Naive thymus-derived CD8-positive, alpha-beta T cell (primary cell): ENCODE measurements at places on chromosomes 4 and X. TPM values are rescaled to one million over a fixed set of nuclear protein-coding genes. Genes with fewer than 3 reads are reported as not detected.

DNA sequence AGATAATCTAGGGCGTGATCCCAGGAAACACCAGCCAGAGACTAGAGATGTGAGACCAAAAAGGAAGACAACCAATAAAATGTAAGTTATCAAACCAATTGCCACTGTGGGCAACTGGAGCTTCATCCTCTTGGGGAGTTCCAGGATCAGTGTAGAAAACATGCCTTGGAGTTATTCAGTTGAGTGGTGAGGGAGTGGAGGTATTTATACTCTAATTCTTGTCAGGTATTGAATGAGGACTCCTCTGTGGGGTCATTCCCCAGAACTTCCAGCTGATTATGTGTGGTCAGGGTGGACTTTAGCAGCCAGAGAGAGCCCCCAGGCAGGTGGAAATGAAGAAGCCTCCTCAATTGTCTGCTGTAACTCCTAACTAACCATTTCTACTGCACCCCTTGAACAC, 144.0 kb upstream of the PRPS2 start:
- H3K27me3 ChIP-seq: peaks cover 20% of the 10 kb centered on the region
- no peak overlapping the region for H3K4me3 ChIP-seq
- no peaks in the 10 kb centered on the region for H3K36me3 ChIP-seq
- no peak for DNase-seq

GRCh38 chr4:8731364-8731763, 138.8 kb downstream of the CPZ start:
- no peaks in the 10 kb centered on the region for H3K36me3 ChIP-seq
- DNase-seq: no peak
- H3K4me3 ChIP-seq: no peak overlapping the region
- no peaks in the 10 kb centered on the region for H3K27me3 ChIP-seq
- peaks cover 12% of the 10 kb centered on the region for H3K4me1 ChIP-seq

DNA sequence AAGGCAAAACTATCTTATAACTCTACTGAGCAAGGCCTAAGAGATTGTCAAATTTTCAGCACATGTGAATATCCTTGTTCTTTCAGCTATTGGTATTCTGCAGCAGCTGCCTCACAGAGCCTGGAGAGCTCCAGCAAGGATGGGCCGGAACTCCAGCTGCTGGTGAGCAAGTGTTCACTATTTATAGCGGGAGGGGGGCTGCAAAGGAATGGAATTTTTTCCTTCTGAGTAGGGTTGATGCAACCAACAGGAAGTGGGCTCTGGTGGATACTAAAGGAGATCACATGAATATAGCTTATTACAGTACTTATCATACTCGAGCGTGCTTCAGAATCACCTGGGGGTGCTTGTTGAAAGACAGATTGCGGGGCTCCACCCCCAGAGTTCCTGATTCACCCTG, 20.2 kb upstream of the SETD7 start:
- no peak overlapping the region for H3K27ac ChIP-seq
- no peak for DNase-seq
- H3K4me3 ChIP-seq: no peak overlapping the region
- H3K4me1 ChIP-seq: no peaks in the 10 kb centered on the region
- peaks cover 10% of the 10 kb centered on the region for H3K27me3 ChIP-seq

- no peaks in the 10 kb centered on the region for H3K27me3 ChIP-seq
- no peaks in the 10 kb centered on the region for H3K36me3 ChIP-seq
- peaks cover 8% of the 10 kb centered on the region for H3K4me1 ChIP-seq
- H3K4me3 ChIP-seq: no peak overlapping the region
- no peak for DNase-seq
Observed at GRCh38 chrX:48904626-48905025, 6.8 kb downstream of the SLC35A2 start.

RNF150 gene
- total RNA-seq: not detected

DNA sequence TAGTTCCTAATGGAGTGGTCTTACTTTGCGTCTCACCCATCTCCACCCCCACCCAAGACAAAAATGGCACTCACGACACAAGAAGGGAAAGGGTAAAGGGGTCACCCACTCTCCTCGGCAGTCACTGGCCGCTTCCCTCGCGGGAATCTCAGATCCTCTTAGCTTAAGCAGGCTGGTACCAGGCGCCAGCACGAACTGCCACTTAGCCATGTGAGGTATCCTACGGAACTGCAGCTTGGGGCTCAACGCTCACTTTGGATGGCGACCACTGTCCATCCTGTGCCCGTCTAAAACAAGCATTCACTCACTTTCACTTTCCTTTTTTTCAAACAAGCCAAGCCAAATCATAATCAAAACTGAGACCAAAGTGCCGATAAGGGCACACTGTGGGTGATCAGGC, 14.6 kb upstream of the MAGIX start:
- peaks cover 2% of the 10 kb centered on the region for H3K4me1 ChIP-seq
- H3K4me3 ChIP-seq: no peak overlapping the region
- no peaks in the 10 kb centered on the region for H3K36me3 ChIP-seq
- no peak overlapping the region for H3K27ac ChIP-seq
- H3K27me3 ChIP-seq: no peaks in the 10 kb centered on the region

DNA sequence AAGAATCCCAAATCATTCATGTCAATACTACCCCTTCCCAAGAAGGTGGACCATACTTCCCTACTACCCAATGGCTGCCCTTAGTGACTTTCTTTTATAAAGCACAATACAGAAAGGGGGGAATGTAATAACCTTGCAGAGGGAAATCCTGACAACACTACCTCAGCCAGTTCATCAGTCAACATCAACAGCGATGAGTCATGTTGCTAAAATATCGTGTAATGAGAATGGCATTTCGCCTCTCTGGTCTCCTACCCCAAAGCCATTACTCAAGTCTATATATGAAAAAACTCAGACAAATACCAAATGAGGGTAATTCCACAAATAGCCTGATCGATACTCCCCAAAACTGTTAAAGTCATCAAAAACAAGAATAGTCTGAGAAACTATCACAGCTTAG, 3.3 kb upstream of the MAGEA8 start:
- H3K4me1 ChIP-seq: no peaks in the 10 kb centered on the region
- H3K27me3 ChIP-seq: no peaks in the 10 kb centered on the region
- no peak overlapping the region for H3K27ac ChIP-seq
- no peak overlapping the region for H3K4me3 ChIP-seq

- H3K27me3 ChIP-seq: no peaks in the 10 kb centered on the region
- H3K4me1 ChIP-seq: no peaks in the 10 kb centered on the region
- no peak overlapping the region for H3K27ac ChIP-seq
- no peak for DNase-seq
- no peak overlapping the region for H3K4me3 ChIP-seq
Observed at GRCh38 chrX:24982306-24982965, 33.3 kb downstream of the ARX start.

DNA sequence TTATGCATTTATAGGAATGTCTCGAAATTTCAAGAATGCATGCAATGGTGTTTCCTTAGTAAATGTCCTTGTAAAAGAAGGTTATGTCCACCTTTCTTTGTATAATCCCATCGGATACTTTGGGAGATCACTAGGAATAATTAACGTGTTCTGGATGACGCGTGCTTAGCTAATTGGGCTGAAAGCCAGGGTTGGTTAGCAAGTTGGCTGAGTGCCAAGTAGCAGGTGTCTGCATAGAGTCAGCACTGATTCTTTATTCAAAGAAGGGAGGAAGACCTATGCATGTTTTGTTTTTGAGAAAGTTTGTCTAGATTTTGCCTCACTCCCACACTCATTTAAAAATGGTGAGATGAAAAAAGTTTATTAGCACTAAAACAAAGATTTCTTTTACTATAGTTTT, 144.6 kb downstream of the SOX3 start:
- H3K4me3 ChIP-seq: no peak overlapping the region
- no peaks in the 10 kb centered on the region for H3K4me1 ChIP-seq
- peaks cover 8% of the 10 kb centered on the region for H3K27me3 ChIP-seq
- no peak for DNase-seq

REELD1 gene
- 1.8 TPM for total RNA-seq

SUV39H1 gene
- total RNA-seq: 9.4 TPM

- peaks cover 3% of the 10 kb centered on the region for H3K36me3 ChIP-seq
- peaks cover 20% of the 10 kb centered on the region for H3K4me1 ChIP-seq
- no peaks in the 10 kb centered on the region for H3K27me3 ChIP-seq
- DNase-seq: peak; percentile 72
- H3K27ac ChIP-seq: peak overlapping the region; percentile 62
Observed at GRCh38 chrX:82141942-82142341, 940.0 kb downstream of the SH3BGRL start.

- no peak overlapping the region for H3K27ac ChIP-seq
- no peak overlapping the region for H3K4me3 ChIP-seq
- no peaks in the 10 kb centered on the region for H3K27me3 ChIP-seq
- H3K36me3 ChIP-seq: peaks cover 8% of the 10 kb centered on the region
Observed at GRCh38 chr4:2341261-2341841, 77.1 kb downstream of the ZFYVE28 start.

- no peaks in the 10 kb centered on the region for H3K36me3 ChIP-seq
- no peak overlapping the region for H3K27ac ChIP-seq
- DNase-seq: no peak
- H3K4me1 ChIP-seq: no peaks in the 10 kb centered on the region
Observed at GRCh38 chrX:141934059-141934641, 30.5 kb downstream of the MAGEC1 start.

PPP4R3C gene
- not detected for total RNA-seq

GRCh38 chr4:7120341-7120740, 52.5 kb upstream of the GRPEL1 start:
- no peaks in the 10 kb centered on the region for H3K36me3 ChIP-seq
- no peak overlapping the region for H3K4me3 ChIP-seq
- H3K27ac ChIP-seq: no peak overlapping the region
- no peak for DNase-seq
- peaks cover 38% of the 10 kb centered on the region for H3K27me3 ChIP-seq

IGFBP7 gene
- not detected for total RNA-seq

DNA sequence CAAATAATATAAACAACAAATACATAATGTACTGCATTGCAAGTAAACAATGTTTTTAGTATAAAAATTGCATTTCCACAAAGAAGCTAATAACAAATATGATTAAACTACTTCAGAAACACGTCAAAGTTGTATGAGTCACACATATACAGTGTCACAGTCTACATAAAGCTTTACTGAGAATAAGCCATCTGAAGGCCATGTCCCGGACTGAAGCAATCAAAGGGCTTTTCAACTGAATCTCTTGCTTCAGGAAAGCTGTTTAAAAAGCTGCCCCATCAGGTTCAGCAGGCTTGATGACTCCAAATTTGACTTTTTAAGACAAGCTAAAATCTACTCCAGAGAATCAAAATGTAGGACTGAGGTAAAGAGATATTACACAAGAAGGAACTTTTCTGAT, 1476.8 kb downstream of the ADGRL3 start:
- H3K4me1 ChIP-seq: no peaks in the 10 kb centered on the region
- H3K36me3 ChIP-seq: no peaks in the 10 kb centered on the region
- H3K4me3 ChIP-seq: no peak overlapping the region
- DNase-seq: no peak

DCAF12L1 gene
- total RNA-seq: not detected

DNA sequence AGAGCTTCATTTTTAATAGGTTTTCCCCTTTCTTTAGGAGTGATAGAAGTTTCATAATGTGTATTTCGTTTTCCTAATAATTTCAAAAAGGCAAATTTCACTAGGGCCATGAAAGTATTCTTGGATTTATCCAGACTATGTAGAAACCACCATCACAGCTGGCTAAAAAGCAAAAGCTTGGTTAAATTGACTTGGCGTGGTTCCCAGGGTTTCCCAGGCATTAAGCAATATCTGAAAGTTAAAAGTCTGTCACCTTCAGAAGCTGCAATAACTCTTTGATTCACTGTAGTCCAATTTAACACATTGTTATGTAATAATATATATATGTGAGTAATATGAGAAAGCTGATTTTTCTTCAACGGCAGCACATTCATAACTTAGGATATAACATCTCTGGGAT, 38.3 kb downstream of the NDNF start:
- H3K36me3 ChIP-seq: no peaks in the 10 kb centered on the region
- no peak overlapping the region for H3K4me3 ChIP-seq
- peaks cover 10% of the 10 kb centered on the region for H3K4me1 ChIP-seq
- no peaks in the 10 kb centered on the region for H3K27me3 ChIP-seq

DNA sequence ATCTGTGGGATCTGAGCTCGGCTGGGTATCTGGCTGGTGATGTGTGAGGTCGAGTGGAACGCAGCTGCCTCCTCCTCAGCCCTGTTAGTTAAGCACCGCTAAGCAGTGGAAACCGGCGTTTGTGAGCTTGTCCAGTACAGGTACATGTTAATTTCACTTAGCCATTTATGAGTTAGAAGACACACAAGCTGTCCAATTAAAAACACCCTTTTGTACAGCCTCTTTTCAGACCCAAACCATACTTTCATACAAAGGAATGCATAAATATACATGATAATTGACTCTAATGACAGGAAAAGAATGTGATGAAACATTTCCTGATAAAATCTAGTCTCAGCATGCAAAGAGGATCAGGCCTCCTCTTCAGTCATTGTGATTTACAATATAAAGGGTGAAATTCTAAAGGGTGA, 163.6 kb upstream of the FAT1 start:
- H3K4me3 ChIP-seq: no peak overlapping the region
- H3K27ac ChIP-seq: no peak overlapping the region
- no peak for DNase-seq
- no peaks in the 10 kb centered on the region for H3K4me1 ChIP-seq
- H3K27me3 ChIP-seq: no peaks in the 10 kb centered on the region

DNA sequence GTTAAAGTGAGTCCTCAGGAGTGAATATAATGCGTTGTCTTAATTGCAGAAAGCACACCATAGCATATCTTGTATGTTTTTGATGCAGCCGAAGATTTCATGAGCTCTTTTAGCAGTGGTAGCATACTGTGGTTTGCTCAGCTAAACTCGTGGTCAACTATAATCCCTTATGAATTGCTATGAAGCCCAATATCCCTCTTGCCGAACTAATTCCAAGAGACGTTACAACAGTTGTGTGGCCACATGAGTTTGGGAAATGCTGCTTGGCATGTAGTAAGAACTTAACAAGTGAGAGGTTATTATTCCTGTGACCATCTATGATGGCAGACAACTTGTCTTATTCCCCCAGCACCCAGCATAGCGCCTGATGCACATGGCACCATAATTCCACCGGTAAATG, 30.7 kb downstream of the SYAP1 start:
- H3K4me1 ChIP-seq: no peaks in the 10 kb centered on the region
- H3K27me3 ChIP-seq: no peaks in the 10 kb centered on the region
- H3K36me3 ChIP-seq: peaks cover 5% of the 10 kb centered on the region
- DNase-seq: no peak
- no peak overlapping the region for H3K27ac ChIP-seq
- no peak overlapping the region for H3K4me3 ChIP-seq

DNA sequence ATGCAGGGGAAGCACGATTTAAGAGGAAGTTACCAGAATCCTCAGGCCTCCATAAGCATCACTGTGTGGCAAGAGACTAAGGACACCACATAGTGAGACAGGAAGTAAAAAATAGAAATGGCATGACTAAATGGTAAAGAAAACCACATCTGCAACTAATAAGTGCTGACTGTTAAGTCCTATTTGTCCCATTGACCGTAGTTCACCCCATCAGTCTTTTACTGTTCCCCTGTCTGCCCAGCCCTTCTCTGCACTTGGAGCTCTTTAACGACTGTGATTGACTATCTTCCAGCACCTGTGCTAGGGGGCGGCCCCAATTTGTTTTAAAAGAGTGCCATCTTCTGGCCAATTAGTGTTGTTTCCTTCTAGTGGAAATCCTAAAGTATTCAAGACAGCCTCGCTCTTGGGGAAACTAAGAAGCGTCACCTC, 94.2 kb downstream of the MAOA start:
- DNase-seq: peak; percentile 16
- no peaks in the 10 kb centered on the region for H3K36me3 ChIP-seq
- no peak overlapping the region for H3K4me3 ChIP-seq
- no peak overlapping the region for H3K27ac ChIP-seq
- H3K27me3 ChIP-seq: no peaks in the 10 kb centered on the region
- H3K4me1 ChIP-seq: no peaks in the 10 kb centered on the region
